Stimulated activated CD8-positive, alpha-beta memory T cell treated with anti-CD3 and anti-CD28 coated beads, Interleukin-15, amount 100 ng/mL, for 1 hour (primary cell): ENCODE measurements at places on chromosomes 12 and 14.
A peak's percentile ranks its signal among the peaks of the same experiment; 100 is the strongest.

- no peak for DNase-seq
Observed at GRCh38 chr14:69531135-69531534, 43.5 kb downstream of the CCDC177 start.

- DNase-seq, result no peak
Observed at GRCh38 chr14:49408187-49408933, 177.8 kb downstream of the RPS29 start.

DNA sequence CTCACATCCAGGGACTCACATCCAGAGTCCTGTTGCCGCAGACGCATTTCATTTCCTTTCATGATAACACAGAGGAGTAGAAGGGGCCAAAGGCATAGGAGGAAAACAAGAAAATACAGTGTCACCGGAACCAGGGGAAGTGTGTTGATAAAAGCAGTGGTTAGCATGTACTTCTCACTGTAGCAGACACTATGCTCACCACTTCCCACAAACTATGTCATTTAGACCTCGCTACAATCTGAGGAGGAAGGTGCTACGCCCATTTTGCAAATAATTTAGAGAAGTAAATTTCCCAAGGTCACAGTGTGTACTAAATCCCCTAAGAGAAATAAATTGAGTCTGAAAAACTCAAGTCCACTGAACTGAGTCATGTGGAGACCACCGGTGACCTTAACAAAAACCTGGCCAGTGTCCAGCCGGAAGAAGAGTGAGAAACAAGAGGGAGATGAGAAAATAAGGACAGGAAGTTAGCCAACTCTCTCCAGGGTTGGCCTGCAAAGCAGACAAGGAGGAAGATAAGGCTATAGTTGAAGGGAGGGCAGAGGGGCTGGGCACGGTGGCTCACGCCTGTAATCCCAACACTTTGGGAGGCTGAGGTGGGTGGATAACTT, 25.8 kb upstream of the TMCC3 start:
- no peak for DNase-seq

- no peak for DNase-seq
Observed at GRCh38 chr14:89041257-89041582, 216.8 kb downstream of the TTC8 start.

DNA sequence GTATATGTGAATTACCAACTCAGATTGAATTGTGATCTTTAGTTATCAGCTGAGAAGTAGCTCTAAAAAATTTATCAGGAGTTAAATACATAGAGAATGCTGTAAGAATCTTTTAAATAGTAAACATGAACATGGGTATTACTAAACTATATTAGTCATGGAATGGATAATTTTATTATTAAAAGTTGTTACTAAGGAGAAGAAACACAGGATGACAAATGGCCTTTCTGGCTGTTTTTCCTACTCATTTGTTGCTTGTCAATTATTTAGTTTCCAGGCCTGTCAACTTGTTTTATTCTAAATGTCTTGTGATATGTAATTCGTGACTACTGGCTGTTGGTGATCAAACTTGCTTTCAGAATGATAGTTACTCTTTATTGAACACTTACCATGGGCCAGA, 58.7 kb downstream of the KTN1 start:
- no peak for DNase-seq

- no peak for DNase-seq
Observed at GRCh38 chr14:78975734-78976133, 805.6 kb downstream of the NRXN3 start.

GRCh38 chr14:33273978-33274377, 335.3 kb downstream of the NPAS3 start:
- no peak for DNase-seq

GRCh38 chr12:2682296-2683251, 112.2 kb upstream of the FKBP4 start:
- DNase-seq, result no peak

GRCh38 chr14:56587701-56588100, 8.1 kb downstream of the TMEM260 start:
- no peak for DNase-seq

- no peak for DNase-seq
Observed at GRCh38 chr14:99595034-99595433, 9.0 kb downstream of the CCDC85C start.

- no peak for DNase-seq
Observed at GRCh38 chr12:113778432-113779132, 187.5 kb downstream of the RBM19 start.

- DNase-seq, result no peak
Observed at GRCh38 chr12:52836491-52837412, 2.6 kb upstream of the KRT79 start.

GRCh38 chr12:121711361-121712189, 977 bp upstream of the TMEM120B start:
- DNase-seq, result no peak

- DNase-seq, result no peak
Observed at GRCh38 chr12:60947533-60947932, 1312.7 kb upstream of the USP15 start.

DNA sequence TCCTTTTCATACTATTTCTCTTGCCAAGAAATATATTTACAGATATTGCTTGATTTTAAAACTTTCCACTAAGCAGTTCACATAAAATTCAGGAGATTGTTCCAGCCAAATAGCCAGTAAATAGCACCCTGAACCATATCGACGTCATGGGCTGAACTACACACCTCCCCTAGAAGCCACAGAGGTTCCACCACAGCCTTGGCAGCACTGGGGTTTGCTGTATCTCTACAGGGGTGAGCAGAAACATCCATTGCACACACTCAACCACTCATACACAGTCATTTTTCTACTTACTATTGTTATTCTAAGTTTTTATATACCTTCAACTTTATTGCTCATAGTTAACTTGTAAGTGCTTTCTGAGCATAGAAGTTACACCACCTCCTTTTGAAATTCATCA, 8.1 kb upstream of the EIF2S3B start:
- DNase-seq, result peak; percentile 41

- DNase-seq, result no peak
Observed at GRCh38 chr12:111196532-111196931, 172.4 kb downstream of the PHETA1 start.

DNA sequence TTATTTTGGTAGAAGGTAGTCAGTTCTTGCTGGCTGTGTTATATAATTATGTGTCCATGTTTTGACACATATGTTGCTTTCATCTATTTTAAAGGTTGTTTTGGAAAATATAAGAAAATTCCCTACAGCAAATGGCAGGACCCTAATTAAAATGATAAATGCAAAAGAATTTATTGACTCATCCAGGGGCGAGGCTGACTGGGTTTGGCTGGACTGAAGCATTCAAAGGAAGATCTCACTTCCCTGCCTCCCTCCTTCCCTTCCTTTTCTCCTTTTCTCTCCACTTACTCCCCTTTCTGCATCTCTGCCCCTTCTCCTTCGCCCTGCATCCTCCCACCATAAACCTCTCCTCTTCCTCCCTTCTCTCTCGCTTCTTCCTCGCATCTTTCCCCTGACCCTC, 129.6 kb downstream of the SNAPC1 start:
- DNase-seq, result no peak

- DNase-seq, result no peak
Observed at GRCh38 chr14:101823066-101823465, 61.6 kb downstream of the PPP2R5C start.

- DNase-seq, result no peak
Observed at GRCh38 chr12:87720967-87721366, 308.2 kb downstream of the C12orf50 start.

DNA sequence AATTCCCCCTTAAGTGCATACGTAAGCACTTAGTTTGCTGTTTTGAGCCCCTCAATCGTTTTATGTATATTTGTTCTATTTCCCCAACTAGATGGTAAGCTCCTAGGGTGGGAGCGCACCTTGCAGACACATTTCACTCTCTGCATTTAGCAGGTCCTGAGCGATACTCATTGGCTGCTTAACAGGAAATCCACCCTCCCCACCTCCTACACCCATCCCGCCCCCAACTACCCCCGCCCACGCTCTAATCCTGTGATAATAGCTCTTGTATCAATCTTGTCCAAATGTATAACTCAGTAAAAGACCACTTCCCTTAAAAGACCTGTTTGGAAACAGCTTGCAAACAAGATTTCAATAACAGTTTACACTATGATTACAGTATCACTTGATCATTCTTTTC, 8.1 kb downstream of the LPAR5 start:
- no peak for DNase-seq

- no peak for DNase-seq
Observed at GRCh38 chr12:115308918-115309317, 624.9 kb upstream of the TBX3 start.

GRCh38 chr12:24639641-24640040, 309.3 kb downstream of the BCAT1 start:
- no peak for DNase-seq

DNA sequence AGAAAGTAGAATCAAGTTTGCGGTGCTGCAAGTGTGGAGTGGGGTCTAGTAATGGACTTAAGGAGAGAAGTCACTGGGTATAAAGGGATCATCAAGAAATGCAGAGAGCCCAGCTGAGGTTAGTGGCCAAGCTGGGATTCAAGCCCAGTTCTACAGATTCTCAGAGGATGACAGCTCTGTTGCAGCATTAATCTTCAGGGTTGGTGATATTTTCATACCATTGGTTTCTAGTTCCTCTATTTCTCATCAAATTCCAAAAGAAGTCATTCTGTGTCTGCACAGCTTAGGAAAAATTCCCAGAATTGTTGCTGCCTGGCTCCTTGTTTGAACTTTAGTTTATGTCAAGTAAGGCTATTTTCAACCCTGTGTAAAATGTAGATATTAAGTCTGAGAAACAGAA, 169.5 kb upstream of the NTF3 start:
- no peak for DNase-seq

GRCh38 chr12:10554228-10554755, 48.6 kb downstream of the EIF2S3B start:
- DNase-seq, result no peak

DNA sequence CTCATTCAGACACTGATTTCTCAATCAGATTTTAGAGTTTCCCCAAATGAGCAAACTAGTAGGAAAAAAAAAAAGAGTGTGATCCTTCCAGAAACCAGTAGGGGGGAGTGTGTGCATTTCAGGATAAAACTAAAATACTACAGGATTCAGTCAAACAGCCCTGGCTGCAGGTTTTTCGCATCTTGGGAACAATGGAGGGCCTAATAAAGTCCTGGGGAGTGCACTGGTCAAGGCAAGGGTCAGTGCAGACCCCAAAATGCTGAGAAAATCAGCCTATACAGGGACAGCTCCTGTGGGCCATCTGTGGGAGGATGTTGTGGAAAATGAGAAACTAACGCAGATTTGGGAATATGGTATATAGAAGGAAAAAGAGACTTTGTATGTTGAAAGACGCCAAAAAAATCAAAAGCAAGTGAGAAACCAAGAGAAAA, 22.2 kb upstream of the ABCD4 start:
- DNase-seq, result no peak

GRCh38 chr12:64265839-64266238, 43.7 kb upstream of the KICS2 start:
- no peak for DNase-seq

DNA sequence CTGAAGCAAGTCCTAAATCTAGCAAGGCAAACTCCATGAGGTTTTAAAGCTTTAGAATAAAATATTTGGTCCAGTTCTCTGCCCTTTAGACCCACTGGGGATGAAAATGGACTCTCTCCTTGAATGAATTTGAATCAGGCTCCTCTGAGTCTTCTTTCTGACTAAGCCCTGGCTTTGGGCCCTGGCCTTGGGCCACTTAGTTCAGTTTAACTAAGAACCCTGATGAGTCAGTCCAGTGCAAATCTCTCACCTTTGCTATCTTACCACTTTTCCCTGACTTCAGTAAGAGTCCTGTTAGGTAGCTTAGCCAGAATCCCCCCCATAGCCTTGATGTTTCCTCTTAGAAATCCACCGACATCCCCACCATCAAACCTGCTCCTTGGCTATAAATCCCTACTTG, 427.5 kb downstream of the SNAPC1 start:
- no peak for DNase-seq

- no peak for DNase-seq
Observed at GRCh38 chr12:127489061-127489460, 777.9 kb upstream of the TMEM132C start.

GRCh38 chr14:47148686-47149085, 497.1 kb upstream of the RPL10L start:
- DNase-seq, result no peak

GRCh38 chr14:96568621-96569020, 66.4 kb downstream of the PAPOLA start:
- DNase-seq, result no peak

DNA sequence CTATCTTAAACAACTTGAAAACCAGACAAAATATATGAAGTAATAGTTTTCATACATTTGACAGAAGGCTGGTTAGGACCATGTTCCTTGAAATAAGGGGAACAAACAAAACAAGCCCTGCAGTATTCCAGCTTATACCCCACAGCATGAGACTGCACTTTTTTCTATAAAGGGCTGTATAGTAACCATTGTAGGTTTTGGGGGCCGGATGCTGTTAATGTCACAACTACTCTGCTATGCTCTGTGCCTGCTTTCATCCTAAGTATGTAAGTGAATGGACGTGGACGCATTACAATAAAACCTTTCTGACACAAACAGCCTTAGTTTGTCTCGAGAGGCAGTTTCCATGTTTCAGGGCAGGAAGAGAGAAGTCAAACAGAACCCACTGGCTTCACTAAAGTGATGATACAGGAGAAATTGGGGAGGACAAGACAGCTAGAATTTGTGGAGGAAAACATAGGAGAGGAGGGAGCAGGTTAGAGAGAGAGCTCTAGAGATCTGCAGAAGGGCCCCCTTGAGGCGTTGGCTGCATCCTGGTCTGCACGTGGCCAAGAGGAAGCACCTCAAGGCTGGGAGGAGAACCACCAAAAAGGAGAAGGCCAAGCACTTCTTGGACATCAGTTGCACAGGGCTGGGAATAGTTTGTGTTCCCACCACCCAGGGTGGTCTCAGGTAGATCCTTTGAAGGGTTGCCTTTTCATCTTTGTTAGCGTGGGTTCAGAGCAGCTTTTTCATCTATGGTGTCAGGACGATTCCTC, 63.7 kb downstream of the TRAF3 start:
- no peak for DNase-seq

- DNase-seq, result no peak
Observed at GRCh38 chr12:48873096-48873495, 7.4 kb upstream of the RND1 start.

DNA sequence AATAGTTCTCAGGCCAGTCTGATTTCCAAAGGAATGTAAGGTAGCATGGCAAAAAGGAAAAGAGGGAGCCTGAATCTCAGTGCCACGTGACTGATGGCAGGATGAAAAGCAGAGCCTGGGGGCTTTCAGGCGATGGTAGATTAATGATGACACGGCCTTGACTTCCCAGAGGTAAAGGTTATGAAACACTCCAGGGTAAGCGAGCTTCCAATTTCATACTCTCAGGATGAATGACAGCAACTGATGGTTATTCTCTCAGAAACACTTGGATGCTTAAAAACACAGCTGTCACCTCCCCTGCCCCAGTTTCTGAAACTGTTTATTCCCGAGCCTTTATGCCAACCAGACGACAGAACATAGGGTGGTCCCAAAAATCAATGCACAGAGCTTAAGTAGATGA, 28.8 kb downstream of the GDF11 start:
- DNase-seq, result no peak

GRCh38 chr14:88695870-88696269, 96.9 kb downstream of the EML5 start:
- no peak for DNase-seq

- DNase-seq, result no peak
Observed at GRCh38 chr12:76762601-76762980, 1.3 kb upstream of the ZDHHC17 start.

- DNase-seq, result no peak
Observed at GRCh38 chr12:102753802-102754201, 163.2 kb downstream of the PAH start.
